Activated naive CD4-positive, alpha-beta T cell treated with Interleukin-2 at 50 U/mL for 16 hours (primary cell): ENCODE measurements at places on chromosomes 7 and 10.

DNA sequence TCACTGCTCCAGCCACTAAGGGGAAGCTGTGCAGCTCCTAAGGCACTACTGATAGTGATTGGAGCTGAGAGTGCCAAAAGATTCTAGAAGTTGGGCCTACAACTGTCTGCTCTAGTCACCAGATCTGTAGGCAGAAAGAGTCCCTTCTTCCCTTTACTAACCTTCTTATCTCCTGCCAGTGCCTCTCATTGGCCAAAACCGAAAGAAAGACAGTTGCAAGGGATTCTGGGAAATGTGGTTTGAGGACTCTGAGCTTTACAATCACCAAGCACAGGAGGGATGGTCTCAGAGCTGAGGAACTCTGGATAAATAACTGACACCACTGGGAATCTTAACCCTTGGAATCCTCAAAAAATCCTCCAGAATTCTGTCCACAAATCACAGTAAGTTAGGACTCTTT is 615.8 kb downstream of the CCSER2 start:
- DNase-seq = no peak

- DNase-seq = no peak
These were observed 277.6 kb upstream of the NRP1 start for GRCh38 chr10:33612116-33612515.

DNA sequence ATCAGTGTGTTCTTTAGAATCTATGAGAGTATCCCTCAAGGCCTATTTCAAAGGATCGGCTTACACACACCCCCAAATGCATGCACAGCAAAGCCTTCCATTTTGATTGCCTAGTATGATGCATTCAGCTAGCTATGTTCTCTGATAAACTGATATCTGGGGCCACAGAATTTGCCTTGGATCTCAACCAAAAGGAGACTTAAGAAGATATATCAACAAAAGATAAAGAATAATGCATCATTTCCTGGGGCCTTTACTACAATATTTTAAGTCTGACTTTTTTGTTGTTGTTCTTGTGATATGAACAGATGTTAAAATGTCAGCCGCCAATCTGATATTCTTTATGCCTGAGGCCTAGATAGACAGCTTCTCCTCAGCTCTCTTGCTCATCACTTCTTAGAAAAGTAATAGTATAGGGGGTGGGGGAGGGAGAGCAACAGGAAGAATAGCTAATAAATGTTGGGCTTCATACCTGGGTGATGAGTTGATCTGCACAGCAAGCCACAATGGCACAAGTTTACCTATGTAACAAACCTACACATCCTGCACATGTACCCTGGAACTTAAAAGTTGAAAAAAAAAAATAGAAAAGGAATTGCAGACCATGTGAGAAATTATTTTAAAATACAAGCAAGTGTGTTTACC is 792.9 kb upstream of the GHITM start:
- DNase-seq = no peak

GRCh38 chr10:43292755-43293676 is 26.2 kb upstream of the RASGEF1A start:
- peak; percentile 54 for DNase-seq

DNA sequence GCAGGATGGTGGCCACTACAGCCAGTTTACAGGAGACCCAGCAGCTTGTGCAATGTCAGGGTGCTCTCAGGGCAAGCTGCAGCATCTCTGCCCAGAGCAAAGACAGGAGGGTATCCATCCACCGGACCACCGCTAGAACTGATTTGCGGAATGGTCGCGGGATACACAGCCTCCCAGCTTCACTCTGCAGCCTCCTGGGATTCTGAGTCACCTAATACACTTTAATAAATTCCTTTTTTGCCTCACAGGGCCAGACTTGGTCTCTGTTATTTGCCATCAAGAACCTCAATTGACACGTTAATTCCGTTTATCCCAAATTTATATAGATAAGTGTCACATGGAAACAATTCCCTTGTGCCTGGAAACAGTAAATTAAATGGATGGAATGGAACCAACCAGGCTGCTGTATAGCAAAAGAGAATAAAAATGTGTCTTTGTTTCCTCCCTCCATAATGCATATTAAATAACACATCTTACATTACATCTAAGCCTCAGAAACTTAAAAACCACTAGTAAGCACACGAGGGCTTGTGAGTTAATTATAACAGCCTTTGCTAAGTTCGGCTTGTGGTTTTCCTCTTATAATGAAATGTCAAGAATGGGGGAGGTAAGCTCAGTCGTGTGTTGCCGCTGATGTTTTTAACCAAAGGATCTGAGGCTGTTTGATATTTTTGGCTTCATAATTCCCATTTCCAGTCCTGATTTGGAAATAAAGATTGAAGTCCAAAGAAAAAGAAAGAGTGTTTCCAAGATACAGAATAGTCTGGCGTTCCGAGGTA is 52.1 kb downstream of the ADRB1 start:
- no peak for DNase-seq

DNA sequence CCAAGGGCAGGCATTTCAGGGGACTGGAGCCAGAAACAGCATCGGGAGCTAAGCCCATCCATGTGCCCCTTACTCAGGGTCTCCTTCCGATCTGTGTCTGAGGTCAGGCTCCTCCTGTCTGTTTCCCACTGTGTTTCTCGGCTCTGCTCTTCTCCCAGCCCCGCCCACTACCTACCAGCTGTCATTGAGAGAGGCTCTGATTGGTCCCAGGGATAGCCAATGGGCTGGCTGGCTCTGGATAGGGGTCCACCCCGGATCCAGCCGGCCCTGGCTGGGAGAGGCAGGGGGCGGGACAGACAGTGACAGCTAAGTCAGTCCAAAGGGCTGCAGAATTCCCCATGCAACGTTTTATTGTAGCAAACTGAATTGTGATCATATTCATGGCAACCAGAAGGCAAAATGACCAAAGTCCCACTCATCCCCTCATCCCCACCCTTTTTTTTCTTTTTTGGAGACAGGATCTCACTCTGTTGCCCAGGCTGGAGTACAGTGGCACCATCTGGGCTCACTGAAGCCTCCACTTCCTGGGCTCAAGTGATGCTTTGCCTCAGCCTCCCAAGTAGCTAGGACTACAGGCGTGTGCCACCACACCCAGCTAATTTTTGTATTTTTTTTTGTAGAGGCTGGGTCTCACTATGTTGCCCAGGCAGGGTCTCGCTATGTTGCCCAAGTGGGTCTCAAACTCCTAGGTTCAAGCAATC is 76.3 kb downstream of the CLIP2 start:
- no peak for DNase-seq

DNA sequence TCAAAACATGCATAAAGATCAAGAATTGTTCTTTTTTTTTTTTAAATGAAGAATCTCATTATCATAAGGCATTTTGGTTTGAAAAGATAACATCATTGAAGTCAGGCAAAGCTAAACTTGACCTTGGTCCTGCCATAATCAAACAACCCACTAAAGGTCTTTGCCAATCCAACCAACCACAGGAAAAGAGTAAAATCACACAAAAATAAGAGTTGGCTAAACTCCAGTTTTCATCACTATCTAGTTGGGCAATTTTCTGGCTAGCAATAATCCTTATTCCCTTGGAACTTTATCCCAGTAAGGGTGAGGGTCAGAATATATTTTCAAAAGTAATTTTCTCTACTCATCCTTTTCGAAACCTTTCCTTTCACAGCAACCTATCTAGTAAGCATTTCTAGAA is 62.4 kb downstream of the HIBADH start:
- no peak for DNase-seq

- DNase-seq = no peak
These were observed 279.5 kb downstream of the GALNT17 start for GRCh38 chr7:71411475-71411874.

- DNase-seq = no peak
These were observed 147.5 kb upstream of the ASAH2 start for GRCh38 chr10:50398823-50399222.

DNA sequence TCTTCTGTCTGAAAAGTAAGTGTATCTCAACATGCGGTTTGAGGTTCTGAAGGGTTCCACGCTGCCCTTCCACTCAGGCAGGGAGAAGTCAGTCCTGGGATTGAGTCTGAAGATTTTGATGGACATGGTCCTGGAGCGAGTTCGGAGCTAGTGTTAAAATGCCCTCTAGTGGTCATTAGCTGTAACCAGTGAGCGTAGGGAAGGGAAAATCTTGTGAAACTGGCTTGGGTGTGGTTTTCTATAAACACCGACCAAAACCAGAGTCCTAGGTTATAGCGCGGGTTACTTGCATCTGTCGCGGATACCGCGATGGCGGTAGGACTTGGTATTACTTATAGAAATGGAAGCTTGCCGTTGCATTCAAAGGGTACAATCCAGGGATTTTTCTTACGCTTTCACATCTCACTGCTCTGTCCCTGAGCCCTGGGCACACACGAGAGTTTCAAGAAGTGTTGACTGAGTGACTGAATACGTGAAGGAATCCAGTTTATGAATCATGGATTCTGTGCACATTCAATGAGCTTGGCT is 348.2 kb upstream of the C7orf33 start:
- DNase-seq = no peak

DNA sequence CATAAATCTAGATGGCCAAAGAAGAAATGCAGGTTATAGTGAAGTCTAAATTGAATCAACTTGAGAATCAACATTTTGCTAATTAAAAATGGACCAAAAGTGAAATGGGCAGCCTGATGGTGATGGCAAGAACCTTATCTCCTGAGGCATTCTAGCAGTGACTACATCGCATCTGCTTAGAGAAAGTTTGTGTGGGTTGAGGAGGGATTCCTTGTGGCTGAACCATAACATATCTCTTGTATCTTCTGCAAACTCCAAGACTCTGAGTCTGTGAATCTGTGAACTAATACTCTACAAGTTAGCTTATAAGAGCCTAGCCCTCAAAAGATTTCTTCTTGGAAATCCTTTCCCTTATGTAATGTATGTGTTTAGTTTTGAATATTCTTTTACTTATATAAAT is 85.6 kb downstream of the PRKG1 start:
- DNase-seq = no peak

GRCh38 chr10:71378336-71379117 is 18.2 kb upstream of the CDH23 start:
- no peak for DNase-seq

DNA sequence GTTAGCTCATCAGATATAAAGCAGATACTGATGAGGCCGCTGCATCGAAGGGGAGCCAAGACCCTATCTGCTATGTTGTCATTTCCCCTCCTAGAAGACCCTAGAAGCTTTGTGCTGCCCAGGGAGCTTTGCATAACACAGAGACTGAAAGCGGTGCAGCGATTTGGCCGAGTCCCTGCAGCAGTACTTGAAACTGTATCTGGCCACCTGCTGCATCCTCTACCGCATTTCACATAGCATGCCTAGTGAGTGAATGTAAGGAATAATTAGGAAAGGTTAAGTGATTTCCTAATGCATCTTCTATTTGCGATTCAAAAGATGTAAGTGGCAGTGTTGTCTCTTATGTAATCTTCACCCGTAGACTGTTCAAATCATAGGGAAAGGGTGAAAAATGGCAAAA is 106.7 kb downstream of the LRMDA start:
- no peak for DNase-seq

GRCh38 chr10:16570731-16571130 is 49.1 kb upstream of the C1QL3 start:
- DNase-seq = no peak

GRCh38 chr7:50211130-50212015 is 93.1 kb upstream of the IKZF1 start:
- DNase-seq = no peak

GRCh38 chr7:1368682-1369571 is 90.3 kb downstream of the MICALL2 start:
- no peak for DNase-seq

GRCh38 chr10:1672001-1672781 is 65.1 kb downstream of the ADARB2 start:
- no peak for DNase-seq

DNA sequence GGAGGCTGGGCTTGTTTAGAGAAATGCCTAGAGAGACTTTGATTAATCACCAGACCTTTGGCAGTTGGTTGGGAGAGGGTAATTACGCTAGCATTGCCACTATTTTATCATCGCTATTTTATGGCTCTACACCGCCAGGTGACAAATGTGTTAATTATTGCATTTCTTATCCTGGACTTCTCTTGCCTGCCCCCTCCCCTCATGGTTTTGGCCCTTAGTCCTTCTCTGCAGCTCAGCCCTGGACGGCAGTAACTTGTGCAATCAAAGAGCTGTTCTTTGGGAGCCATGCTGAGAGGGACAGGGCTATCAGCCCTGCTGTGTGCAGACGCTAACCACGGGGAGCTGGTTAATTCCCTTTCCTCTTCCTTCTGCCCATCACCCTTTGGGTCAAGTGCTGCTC is 585.0 kb downstream of the AUTS2 start:
- DNase-seq = no peak

DNA sequence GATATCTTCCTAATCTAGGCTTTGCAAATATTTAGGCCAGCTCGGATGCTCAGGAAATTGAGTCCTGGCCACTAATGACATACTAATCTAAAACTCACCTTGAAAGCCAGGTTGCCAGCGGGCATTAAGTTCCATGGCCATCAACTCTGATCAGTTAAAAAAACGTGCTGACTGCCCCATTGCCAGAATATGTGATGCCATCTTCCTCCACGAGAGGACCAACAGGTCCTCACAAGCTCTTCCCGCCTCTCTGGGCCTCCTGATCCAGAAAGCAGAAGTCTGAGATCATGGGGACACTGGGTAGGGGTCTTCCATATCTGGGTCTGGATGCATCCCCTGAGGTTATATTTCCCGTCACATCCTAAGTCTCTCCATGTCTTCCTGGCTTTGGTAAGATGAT is 311.3 kb downstream of the TCERG1L start:
- no peak for DNase-seq

GRCh38 chr10:89305766-89306433 is 4.1 kb downstream of the IFIT2 start:
- DNase-seq = no peak

- no peak for DNase-seq
These were observed 14.7 kb downstream of the ATRNL1 start for GRCh38 chr10:115107830-115108229.

GRCh38 chr7:111108496-111108895 is 17.6 kb downstream of the LRRN3 start:
- no peak for DNase-seq

DNA sequence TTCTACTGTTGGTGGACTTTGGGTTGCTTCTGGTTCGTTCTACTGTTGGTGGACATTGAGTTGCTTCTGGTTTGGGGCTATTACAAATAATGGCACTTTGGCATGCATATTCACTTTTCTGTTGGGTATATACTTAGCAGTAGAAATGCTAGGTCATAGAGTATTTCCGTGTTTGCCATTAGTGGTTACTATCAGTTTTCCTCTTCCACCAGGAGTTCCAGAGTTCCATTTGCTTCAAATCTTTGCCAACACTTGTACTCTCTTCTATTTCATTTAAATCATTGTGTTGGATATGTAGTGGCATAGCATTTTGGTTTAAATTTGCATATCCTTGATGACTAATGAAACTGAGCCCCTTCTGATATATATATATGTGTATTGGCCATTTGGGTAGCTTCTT is 15.2 kb downstream of the UBE2D1 start:
- DNase-seq = no peak

- no peak for DNase-seq
These were observed 61.3 kb upstream of the EBF3 start for GRCh38 chr10:130025326-130025725.

GRCh38 chr7:140367528-140367927 is 30.8 kb downstream of the SLC37A3 start:
- DNase-seq = no peak

GRCh38 chr10:71246591-71247413 is 34.4 kb downstream of the UNC5B start:
- no peak for DNase-seq
